ENCODE measurements at places on chromosomes 11 and 22.

DNA sequence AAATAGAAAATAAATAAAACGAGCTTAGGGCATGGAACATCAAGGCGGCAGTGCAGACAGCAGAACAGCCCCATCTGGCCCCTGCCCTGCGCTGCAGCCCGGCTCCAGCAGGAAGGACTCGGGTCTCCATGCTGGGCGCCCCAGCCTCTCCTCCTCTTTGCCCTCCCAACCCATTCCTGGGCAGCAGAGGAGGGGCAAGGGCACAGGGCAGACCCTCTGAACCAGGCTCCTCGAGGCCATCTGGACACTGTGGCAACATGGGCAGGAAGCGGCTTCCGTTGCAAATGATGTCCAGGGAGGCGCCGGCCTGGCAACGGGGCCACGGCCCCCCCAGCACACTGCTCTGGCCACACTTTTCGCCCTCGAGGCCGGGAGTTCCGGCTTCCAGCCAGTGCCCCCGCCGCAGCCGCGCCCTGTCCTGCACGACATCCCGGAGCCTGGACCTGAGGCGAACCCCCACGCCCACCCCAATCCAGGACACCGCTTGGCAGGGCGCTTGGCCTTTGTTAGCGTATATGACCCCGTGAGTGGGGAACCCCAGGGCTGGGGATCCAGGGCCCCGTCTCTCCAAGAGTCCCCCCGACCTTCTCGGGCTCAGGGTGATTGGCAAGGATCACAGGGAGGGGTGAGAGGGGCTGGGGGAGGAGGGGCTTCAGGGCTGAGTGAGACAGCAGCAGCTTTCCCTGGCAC, 192.1 kb downstream of the IGLL1 start:
- DNase-seq: no peak

DNA sequence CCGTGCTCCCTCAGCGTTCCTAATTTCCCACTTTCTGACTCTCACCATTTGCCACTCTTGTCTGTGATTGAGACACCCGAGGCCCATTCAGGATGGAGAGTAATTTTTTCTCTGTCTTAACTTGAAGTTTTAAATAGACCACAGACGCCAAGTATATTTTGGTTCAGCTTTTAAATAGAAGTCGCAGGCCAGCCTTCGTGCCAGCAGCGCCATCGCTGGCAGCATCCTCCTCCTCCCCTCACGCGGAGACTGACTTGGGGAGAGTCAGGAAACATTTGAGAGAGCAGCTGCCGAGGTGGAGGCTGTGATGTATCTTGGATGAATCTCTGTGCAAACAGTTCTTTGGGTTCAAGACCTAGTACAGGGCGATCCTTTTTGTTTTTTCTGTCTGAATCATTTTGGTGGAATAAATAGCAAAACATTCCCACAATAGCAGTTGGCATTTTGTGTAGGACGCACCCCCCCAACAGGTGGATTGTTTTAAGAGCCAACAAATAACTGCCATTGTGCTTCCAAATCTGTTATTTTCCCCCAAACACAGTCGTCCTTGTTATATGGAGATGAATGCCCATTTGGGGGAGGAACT, 889 bp upstream of the DMC1 start:
- peak; percentile 21 for DNase-seq

- DNase-seq: no peak
Measured at GRCh38 chr11:88402192-88402715, 64.7 kb upstream of the CTSC start.

- DNase-seq: no peak
Measured at GRCh38 chr11:114187173-114187572, 109.0 kb upstream of the NNMT start.

- no peak for DNase-seq
Measured at GRCh38 chr11:128810784-128811514, 56.1 kb downstream of the KCNJ1 start.

- no peak for DNase-seq
Measured at GRCh38 chr11:121482231-121483129, 29.7 kb upstream of the SORL1-AS1 start.

DNA sequence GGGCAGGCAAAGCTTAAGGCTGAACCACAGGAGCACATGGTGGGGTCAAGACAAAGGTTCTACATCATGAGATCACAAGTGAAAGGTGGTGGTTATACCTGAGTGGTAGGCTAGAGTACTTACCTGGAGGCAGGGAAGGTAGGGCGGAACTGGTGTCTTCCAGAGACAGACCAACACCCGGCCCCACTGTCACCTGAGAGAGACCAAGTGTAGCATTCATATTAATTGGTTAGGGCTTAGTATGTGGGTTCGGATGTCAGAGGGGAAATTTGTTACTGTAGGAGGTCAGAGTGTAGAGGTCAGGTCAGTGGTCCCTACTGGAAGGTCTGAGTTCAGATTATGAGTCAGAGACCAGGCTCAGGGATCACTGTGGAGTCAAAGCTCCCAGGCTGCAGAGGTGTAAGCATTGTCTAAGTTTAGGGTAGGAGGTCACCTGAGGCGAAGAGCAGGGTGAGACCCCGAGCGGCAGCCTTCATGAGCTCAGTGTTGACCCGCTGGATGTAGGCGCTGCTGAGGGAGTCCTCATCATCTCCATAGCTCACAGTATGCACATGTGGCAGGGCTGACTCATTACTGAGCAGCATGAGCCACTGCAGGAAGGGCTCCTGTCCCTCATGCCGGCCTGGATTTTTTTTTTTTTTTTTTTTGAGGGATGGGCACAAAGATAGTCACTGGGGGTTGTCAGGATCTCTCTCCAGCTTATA, 3.2 kb downstream of the TPP1 start:
- DNase-seq: no peak

DNA sequence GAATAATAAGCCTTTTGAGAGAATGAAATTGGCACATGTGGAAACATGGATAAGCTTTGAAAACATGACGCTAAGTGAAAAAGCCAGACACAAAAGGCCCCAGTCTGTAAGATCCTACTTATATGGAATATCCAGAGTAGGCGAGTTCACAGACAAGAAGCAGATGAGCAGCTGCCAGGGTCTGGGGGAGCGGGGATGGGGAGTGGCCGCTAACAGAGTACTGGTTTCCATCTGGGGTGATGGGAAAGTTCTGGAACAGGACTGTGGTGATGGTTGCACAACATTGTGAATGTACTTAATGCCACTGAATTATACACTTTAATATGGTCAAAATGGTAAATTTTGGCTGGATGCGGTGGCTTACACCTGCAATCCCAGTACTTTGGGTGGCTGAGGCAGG, 126.5 kb downstream of the SPATA19 start:
- DNase-seq: no peak

- DNase-seq: no peak
Measured at GRCh38 chr11:66183494-66184048, 84.9 kb upstream of the RAB1B start.

DNA sequence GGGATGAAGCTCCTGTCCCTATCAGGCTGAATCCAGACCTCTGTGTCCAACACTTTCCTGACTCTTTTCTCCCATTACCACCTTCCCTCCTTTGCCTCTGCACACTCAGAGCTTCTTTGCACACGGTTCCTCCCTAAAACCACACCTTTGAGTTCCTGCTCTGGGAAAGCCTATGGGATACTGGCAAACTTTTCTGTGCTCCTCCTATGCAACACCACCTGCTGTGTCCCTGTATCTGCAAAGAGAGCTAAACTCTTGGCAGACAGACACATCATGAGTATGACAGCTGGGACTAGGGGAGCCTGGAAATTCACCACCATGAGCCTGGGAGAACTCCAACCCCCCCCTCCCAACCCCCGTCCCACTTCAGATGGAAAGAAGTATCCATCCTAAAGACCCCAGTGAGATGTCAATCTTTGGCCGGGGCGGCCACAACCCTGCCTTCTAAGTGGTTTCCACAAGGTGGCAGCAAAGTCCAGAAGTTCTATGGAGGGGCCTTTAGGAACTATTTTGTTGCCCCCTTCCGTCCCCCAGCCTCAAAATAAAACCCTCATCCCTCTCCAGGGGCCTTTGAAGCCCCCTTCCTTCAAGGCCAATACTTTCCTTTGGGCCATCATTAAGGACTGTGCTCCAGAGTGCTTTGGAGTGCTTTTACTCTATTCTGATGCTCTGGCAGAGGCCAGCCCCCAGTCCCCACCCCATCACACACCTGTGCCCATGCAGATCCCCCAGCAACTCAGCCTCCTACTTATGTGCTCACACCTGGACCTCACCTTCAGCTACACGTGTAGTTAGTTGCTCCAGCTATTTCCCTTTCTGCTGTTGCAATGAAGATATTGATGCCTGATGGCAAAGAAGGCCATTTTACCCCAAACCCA, 19.4 kb downstream of the HTR3A start:
- DNase-seq: no peak

DNA sequence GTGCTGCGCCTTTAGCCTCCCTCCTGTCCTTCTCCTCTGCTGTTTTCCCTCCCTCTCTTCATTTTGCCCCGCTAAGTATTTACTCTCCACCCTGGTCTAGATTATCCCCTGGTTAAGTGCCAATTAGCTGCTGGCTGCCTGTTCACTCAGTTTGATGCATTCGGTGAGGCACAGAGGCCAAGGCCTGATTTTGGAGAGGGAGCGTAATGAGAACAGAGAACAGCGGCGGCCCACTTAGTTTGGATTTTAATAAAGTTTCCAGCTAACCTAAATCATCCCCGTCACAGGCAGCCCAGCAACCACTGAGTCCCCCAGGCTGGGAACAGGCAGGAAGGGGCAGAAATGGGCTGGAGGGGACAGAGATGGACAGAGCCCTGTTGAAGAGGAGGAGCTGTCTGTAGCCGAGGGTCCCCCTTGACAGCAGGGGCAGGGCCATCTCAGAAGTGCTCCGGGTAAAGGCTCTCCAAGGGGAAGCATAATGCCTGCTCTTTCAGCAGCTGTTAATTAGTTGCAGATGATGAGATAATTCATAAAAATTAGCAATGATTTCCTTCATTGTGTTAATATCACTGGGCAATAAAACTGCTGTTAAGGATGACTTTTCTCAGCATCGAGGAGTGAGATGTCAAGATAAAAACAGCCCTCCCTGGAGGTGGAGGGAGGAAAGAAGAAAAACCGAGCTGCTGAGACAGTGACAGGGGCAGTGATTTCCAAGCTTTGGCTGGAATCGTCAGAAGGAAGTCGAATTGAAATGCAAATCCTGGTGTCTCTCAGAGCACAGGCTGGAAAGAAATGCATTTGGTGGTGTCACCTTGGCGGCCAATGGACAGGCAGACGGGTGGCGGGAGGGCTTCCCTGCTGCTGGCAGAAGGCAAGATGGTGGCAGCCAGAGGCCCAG, 170.1 kb downstream of the GRIK4 start:
- DNase-seq: peak; percentile 4

- DNase-seq: peak; percentile 32
Measured at GRCh38 chr22:32528316-32528715, 53.7 kb downstream of the FBXO7 start.

DNA sequence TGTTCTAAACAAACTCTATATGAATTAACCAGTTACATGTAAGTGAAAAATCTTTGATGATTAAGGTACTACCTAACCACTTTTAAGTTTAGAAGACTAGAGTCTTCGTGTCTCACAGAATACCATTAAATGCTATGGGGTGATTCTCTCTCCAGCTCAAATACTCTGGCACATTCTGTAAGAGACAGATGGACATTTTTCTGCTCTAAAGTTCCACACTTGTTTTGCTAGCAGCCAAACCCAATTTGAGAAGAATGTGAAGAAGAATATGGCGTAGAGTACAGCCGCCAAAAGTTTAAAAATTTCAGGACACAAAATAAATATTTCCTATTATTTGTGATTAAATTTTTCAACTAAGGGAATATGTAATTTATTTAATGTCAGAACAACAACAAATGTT, 339.1 kb downstream of the GUCY1A2 start:
- DNase-seq: no peak

DNA sequence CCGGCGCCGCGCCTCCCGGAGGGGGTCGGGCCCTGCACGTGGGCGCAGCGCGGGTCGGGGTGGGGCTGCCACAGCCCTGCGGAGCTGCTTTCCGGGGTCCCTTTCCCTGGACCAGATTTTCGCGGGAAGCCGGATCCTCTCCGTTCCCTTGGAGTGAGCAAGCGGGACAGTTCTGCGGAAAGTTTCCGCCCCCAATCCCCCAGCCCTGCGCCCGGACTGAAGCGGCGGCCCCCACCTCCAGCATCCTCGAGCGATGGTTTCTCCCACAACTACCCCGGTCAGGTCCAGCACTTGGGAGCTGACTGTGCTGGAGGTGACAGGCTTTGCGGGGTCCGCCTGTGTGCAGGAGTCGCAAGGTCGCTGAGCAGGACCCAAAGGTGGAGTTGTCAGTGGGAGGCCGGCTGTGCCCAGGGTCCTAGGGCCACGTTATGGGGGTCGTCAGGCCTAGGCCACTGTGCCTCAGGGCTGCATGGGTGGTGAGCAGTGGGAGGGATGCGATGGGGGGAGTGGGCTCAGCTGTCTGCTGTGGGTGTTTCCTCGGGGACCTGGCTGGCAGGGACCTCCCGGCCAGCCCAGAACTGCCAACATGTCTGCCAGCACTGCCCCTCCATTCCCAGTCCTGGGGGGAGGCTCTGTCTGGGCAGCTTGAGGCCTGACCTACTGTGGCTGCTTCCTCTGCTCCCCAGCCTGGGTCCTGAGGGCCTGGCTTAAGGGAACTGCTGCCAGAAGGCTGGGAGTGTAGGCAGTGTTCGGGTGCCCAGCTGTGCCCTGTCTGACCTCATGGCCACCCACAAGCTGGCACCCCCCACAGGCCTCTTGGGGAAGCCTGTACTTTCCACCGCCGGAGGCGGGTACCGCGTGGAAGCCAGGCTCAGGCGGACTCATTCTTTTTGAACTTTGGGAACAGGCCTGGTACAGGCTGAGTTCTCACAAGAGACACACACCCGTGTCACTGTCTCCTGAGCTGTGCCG, 726 bp downstream of the ST3GAL4 start:
- DNase-seq: peak; percentile 24

GRCh38 chr11:128336203-128336602, 251.2 kb downstream of the ETS1 start:
- DNase-seq: no peak

DNA sequence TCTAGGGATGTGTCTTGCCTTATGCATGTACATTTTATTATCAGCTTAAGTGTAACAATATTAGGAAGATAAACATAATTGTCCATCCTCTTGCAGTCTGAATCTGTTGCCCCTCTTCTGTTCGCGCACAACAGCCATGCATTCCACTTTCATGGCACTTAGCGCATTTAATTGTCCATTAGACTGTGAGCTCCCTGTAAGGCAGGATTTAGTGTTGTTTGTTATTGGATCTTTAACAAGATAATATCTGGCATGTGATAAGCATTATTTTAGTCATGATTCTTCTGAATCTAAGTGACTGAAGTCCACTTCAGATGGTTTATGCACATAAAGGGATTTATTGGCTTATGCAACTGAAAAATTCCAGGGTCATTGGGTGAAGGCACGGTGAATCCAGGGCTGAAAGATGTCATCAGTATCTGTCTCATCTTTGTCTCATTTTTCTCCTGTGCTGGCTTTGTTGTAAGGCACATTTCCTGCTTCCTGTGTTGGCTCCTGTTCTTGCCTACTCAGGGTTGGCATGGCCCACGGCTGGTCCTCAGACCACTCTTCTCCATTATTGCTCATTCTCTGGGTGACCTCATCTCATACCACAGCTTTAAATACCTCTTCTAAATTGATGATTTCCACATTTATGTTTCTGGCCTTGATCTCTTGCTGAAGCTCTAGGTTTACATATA, 37.6 kb downstream of the ATXN10 start:
- DNase-seq: no peak

GRCh38 chr11:2802389-2803185, 83.0 kb downstream of the CDKN1C start:
- no peak for DNase-seq

Data from skin of body (tissue), 3 donors.